ENCODE measurements at places on chromosomes 3 and 15.

- H3K36me3 ChIP-seq, result peaks cover 11% of the 10 kb centered on the region
- no peak for DNase-seq
- no peaks in the 10 kb centered on the region for H3K27me3 ChIP-seq
- H3K4me1 ChIP-seq, result no peaks in the 10 kb centered on the region
Measured at GRCh38 chr3:170137986-170138385, 43.5 kb downstream of the PHC3 start.

DNA sequence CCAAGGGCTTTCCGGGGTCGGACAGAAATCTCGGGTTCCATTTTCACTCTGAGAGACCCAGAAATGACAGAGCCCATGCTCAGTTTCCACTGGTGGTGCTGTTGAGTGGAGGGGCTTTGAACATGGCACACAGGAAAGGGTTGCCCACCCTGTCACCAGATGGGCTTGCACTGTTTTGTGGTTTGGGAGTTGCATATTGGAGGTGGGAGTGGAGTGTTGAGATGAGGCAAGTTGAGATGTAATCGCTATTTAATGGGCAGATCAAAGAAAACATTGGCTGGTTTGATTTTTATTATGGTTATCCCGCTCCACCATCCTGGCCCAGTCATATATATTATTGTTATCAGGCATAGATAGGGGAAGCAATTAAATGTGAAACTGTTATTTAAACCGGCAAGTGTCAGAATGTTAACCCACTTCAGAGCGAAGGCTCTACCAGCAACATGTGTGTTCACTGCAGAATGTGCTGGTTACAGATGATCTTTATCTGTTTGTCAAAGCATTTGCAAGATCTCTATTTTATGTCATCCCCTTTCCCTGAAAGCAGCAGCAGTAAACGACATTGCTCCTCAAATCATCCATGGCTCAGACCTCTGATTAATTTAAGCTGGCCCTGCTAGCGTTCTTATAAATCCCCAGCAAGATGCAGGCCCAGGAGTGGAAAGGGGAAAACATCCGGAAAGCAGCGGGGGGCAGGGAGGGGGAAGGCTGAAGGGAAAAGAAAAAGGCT, 58.3 kb upstream of the TSEN2 start:
- DNase-seq, result no peak
- no peaks in the 10 kb centered on the region for H3K27me3 ChIP-seq
- H3K27ac ChIP-seq, result no peak overlapping the region

DNA sequence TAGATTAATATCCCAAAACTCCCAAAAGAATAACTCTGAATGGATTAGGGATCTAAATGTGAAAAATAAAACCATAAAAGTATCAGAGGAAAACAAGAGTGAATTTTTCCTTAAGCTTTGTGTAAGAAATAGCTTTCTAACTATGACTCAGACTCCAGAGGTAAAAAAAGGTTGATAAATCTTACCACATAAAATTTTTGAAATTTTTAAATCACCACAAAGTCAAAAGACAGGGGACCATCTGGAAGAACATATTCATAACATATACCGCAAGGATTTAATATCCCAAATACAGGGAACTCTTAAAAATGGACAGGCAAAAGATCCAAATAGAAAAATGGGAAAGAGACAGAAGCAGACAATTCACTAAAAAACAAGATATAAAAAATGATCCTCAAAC, 145.0 kb downstream of the ARNT2 start:
- no peaks in the 10 kb centered on the region for H3K4me1 ChIP-seq
- H3K36me3 ChIP-seq, result no peaks in the 10 kb centered on the region
- DNase-seq, result no peak
- no peak overlapping the region for H3K27ac ChIP-seq
- H3K4me3 ChIP-seq, result no peak overlapping the region

DNA sequence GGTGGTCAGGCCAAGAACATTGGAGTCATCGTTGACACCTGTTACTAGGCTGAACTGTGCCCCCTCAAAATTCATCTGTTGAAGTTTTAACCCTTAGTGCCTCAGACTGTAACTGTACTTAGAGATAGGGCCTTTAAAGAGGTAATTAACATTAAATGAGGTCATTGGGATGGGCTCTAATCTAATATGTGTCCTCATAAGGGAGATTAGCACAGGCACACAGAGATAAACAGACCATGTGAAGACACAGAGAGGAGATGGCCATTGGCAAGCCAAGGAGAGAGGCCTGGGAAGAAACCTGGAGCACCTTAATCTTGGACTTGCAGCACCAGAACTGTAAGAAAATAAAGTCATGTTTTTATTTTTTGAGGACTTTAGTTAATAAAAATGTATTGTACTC, 59.6 kb downstream of the PLCL2 start:
- H3K4me3 ChIP-seq, result no peak overlapping the region
- H3K36me3 ChIP-seq, result no peaks in the 10 kb centered on the region
- no peak overlapping the region for H3K27ac ChIP-seq
- H3K4me1 ChIP-seq, result peaks cover 33% of the 10 kb centered on the region
- H3K27me3 ChIP-seq, result no peaks in the 10 kb centered on the region

DNA sequence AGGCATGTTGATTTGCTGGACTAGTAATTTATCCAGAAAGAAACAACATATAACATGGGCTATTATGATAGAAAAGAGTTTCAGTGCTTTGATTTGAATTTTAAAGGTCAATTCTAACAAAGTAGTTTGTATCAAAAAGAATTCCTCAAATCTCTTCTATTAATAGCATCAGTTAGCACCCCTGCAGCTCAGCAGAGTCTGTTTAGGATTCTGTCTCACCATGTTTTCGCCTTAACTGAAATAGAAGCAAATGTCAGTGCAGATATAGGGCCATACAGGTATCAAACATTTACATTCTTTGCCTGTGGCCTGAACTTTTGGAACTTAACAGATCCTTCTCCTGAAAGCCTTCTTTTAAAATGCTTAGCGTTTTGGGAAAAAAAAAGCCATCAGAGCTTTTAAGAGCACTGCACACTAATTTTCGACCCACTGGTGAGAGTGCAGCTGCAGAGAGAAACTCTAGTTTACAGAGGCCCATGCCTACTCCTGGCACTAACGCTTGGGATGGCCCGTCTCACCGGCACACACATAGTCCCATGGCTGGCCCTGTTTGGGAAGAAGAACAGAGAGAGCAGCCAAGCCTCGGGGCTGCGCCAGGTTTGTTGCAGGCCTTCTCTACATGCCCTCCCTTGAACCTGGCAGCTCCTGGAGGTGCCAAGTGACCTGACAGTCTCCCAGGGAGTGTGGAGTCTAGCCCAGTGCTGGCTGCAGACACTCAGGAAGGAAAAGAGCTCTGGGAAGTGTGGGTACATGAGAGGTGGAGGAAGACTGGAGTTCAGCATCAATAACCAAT, 9.9 kb upstream of the PAQR9 start:
- no peaks in the 10 kb centered on the region for H3K36me3 ChIP-seq
- no peaks in the 10 kb centered on the region for H3K27me3 ChIP-seq
- no peak for DNase-seq
- no peak overlapping the region for H3K4me3 ChIP-seq
- H3K27ac ChIP-seq, result no peak overlapping the region

DNA sequence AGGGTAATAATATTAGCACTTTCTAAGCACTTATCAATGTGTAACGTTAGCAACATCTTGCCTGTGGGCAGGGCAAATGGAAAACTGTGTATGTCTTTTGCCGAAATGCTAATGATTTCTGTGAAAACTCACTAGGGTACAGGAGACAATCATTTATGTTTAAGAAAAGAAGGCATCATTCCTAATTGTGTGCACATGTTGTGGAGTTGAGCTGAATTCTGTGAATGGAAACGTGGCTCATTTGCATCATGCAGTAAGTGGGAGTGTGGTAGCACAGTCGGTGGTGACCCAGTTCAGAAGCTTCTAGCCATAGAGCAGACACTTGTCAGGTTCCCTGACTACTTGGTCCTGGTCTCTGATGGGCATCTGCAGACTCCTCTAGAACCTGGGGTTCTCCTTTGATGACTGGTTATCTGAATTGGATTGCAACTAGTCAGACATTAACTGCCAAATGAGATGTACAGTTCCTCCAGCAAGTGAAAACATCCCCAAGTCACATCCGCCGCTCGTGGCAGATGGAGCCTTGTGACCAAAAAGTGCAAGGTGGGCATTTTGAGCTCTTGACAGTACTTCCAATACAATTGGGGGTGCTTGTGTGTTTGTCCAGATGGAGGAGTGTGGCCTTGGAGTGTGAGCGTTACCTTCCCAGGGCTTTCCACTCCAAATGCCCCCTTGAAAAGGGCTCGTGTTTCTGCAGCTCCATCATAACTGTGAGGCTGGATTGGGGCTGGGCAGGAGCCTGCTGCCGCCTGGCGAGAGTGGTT, 21.5 kb downstream of the MRPS25 start:
- H3K4me1 ChIP-seq, result peaks cover 6% of the 10 kb centered on the region
- H3K4me3 ChIP-seq, result no peak overlapping the region
- H3K27me3 ChIP-seq, result no peaks in the 10 kb centered on the region
- H3K36me3 ChIP-seq, result peaks cover 24% of the 10 kb centered on the region

DNA sequence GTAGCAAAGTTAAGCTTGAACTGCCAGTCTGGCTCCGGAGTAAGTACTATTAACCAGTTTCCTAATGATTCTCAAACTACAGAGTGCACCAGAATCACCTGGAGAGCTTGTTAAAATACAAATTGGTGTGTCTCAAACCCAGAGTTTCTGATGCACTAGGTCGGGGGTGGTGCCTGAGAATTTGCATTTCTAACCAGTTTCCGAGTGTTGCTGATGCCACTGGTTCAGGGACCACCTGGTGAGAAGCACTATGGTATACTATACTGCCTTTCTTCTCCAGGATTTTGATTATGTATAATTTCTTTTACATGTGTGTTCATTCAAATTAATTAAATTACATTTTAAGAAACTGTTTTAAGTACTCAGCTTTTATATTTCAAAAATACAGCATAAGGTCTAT, 48.8 kb upstream of the PLSCR5 start:
- H3K4me3 ChIP-seq, result no peak overlapping the region
- no peak overlapping the region for H3K27ac ChIP-seq
- H3K27me3 ChIP-seq, result no peaks in the 10 kb centered on the region
- no peak for DNase-seq
- no peaks in the 10 kb centered on the region for H3K4me1 ChIP-seq

DNA sequence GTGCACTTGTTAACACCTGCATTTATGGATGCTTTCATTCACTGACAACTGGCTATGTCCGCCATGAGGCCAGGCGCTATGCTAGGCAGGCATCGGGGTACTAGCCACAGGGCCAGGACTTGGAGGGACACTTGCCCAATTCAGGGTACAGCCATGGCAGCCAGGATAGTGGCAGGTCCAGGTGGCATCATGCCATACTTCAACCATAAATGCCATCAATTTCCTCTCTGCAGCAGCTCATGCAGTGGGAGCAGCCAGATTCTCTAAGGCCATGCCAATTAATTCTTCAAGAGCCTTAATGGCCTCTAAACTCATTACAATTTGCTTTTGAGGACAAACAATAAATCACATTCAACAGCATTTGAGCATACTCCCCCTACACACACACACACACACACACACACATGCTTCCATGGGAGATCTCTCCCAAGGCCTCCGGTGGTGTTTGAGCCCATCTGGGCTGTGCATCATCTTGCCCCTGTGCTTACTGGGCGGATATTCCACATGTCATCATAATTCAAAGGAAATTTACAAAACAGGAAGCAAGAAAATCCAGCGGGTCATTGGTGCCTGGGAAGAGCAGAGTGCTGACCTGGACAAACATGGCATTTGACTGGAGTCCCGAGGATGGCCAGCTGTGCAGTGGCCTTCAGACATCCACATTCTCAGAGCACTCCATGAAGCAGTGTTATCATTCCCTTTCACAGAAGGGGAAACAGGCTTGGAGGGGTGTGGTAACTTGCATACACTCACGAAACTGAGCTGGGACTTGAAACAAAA, 109.1 kb downstream of the IQSEC1 start:
- peak overlapping the region; percentile 16 for H3K27ac ChIP-seq
- no peaks in the 10 kb centered on the region for H3K36me3 ChIP-seq
- DNase-seq, result no peak
- peaks cover 80% of the 10 kb centered on the region for H3K4me1 ChIP-seq
- H3K27me3 ChIP-seq, result no peaks in the 10 kb centered on the region
- no peak overlapping the region for H3K4me3 ChIP-seq

GRCh38 chr3:42696356-42697288, 6.0 kb downstream of the HHATL start:
- no peaks in the 10 kb centered on the region for H3K27me3 ChIP-seq
- no peak overlapping the region for H3K4me3 ChIP-seq
- H3K4me1 ChIP-seq, result no peaks in the 10 kb centered on the region
- DNase-seq, result no peak
- H3K27ac ChIP-seq, result no peak overlapping the region

- DNase-seq, result no peak
- no peaks in the 10 kb centered on the region for H3K27me3 ChIP-seq
- no peaks in the 10 kb centered on the region for H3K36me3 ChIP-seq
Measured at GRCh38 chr3:180704532-180704931, 25.2 kb upstream of the CCDC39 start.

DNA sequence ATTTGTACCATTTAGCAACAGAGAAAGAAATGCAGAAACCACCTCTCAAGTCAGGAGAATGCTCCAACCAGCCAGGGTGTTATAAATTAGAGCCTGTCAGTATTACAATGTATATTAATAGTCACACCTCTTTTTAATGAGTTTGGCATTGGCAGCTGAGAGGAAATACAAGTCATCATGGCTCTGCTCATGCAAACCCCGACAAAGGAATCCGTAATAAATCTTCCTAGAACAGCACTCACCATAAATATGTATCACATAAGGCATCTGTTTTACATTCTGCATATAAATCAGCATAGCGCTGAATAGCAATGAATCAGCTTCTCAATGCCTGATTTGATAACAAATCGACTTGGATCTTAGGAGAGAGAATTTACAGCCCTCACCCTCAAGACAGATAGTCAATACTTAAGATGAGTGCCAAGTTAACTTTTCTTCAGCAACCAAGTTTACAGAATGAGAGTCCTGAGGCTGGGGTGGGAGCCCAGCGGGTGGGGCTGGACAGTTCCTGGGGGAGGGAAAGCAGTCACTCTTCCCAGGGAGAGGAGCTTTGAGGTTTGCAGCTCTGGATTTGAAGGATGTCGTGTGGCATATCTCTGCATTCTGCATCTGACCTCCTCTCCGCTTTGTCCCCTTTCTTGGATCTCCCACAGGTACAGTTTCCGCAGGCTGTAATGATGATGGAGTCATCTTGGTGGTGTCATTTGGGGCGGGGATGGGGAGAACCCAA, 1034.4 kb upstream of the NR2F2 start:
- no peak for DNase-seq
- H3K27me3 ChIP-seq, result no peaks in the 10 kb centered on the region
- H3K27ac ChIP-seq, result no peak overlapping the region

DNA sequence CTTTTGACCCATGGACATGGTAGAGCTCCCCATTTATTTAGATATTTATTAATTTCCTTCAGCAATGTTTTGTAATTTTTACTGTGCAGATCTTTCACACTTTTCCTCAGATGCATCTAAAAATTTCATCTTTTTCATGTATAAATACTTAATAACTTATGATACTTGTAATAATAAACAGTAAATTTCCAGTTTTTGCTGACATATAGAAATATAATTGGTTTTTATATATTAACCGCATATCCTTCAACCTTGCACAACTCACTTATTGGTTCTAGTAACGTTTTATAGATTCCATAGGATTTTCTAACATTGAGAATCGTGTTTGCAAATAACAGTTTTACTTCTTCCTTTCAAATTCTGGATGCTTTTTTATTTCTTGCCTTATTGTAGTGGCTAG, 3.5 kb upstream of the ZNF621 start:
- no peak overlapping the region for H3K27ac ChIP-seq
- H3K4me3 ChIP-seq, result no peak overlapping the region
- H3K36me3 ChIP-seq, result no peaks in the 10 kb centered on the region

All from naive thymus-derived CD4-positive, alpha-beta T cell (primary cell).